Aorta (tissue), 5 donors: ENCODE measurements at places on chromosomes 1 and 21. TPM values are rescaled to one million over a fixed set of nuclear protein-coding genes. Genes with fewer than 3 reads are reported as not detected.

GRCh38 chr1:54255026-54255702 is 55.2 kb downstream of the MRPL37 start:
- DNase-seq = no peak

- no peak for DNase-seq
Observed at GRCh38 chr1:157313240-157313807, 175.1 kb upstream of the ETV3 start.

DNA sequence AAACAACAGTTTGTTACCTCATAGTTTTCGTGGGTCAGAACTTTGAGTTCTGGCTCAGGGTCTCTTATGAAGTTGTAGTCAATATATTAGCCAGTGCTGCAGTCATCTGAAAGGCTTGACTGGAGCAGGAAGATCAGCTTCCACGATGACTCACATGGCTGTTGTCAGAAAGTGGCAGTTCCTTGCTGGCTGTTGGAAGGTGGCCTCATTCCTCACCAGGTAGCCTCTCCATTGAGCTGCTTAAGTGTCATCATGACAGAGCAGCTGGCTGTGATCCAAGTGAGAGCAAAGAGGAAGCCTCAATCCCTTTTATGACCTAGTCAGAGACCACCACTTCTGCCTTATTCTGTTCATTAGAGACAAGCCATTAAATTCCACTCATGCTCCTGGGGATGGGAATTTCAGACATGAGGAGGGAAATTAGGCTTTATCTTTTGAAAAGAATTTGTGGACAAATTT is 5.6 kb downstream of the OSBPL9 start:
- no peak for DNase-seq

Gene LORICRIN
- not detected for total RNA-seq

DNA sequence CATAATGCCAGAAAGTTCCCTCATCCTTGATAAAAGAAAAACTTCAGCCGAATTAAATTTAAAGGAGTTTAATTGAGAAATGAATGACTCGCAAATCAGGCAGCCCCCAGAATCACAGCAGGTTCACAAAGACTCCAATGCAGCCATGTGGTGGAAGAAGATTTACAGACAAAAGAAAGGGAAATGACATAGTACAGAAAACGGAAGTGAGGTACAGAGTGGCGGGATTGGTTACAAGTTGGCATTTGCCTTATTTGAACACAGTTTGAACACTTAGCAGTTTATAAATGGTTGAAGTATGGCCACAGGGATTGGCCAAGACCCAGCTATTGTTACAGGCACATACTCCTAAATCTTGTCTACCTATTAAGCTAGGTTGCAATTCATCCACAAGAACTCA is 46.6 kb downstream of the HIVEP3 start:
- DNase-seq = no peak

GRCh38 chr1:23167353-23168078 is 1.1 kb downstream of the LUZP1 start:
- DNase-seq = peak; percentile 63

GRCh38 chr1:205568469-205569361 is 63.1 kb downstream of the ELK4 start:
- DNase-seq = no peak

DNA sequence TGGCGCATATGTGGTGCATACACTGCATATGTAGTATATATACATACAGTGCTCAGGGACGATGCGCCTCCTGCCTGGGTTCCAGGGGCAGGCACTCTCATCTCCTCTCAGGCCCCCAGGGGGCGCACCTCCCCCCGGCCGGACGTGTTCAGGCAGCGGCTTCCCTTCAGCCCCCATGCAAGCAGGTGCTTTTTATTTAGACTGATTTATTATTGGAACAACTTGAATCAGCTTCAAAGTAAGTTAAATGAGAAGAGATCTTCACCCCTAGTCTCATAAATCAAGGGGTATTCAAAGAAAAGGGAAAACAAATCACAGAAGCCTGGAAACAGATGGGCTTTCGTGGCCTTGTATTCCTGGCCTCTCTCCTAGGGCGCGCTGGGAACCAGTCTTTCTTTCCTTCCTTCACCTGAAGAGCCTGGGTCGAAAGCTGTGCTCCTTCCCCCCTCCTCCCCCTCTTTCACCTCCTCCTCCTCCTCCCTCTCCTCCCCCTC is 64.6 kb downstream of the UBIAD1 start:
- DNase-seq = no peak

Gene MAB21L3
- total RNA-seq = not detected

Gene DNALI1
- 5.1 TPM for total RNA-seq

DNA sequence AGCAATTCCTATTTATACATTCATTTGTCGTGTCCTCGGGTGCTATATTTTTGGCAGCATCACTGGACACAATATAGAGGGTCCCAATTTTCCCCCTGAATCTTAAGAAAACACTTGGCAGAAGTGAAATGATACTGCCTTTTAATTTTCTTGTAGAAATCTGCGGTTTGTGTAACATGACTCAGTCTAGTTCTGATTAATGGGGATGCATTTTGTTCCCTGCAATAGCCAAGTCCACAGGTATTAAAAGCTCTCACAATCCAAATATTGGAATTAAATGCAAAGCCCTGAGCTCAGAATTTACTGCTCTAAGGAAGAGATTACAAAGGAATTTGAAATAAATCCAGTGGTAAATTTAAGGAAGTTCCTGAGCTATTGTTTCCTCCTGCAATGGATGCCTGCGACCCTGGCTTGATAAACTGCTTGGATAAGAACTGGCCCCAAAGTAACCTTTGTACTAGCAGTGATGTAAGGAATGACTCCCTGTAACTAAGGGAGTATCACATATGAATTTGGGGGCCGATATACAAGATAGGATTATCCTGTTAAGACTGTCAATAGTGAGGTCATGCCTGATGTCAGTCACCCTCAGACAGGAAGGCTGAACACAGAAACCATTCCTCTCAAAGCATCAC is 349.7 kb upstream of the C1orf87 start:
- no peak for DNase-seq

Gene AMY2A
- 4.2 TPM for total RNA-seq

Gene CLDN8
- not detected for total RNA-seq

Gene PLA2G4A
- 4.6 TPM for total RNA-seq

- DNase-seq = no peak
Observed at GRCh38 chr1:5856246-5856815, 135.9 kb downstream of the NPHP4 start.

Gene PPIAL4G
- total RNA-seq = 0.09 TPM

Gene TSPAN2
- 49.5 TPM for total RNA-seq
